Activated CD4-positive, alpha-beta T cell treated with anti-CD3 and anti-CD28 coated beads, Interleukin-2, amount 50 U/mL, for 1 hour (primary cell): ENCODE measurements at places on chromosomes 11 and 22.

DNA sequence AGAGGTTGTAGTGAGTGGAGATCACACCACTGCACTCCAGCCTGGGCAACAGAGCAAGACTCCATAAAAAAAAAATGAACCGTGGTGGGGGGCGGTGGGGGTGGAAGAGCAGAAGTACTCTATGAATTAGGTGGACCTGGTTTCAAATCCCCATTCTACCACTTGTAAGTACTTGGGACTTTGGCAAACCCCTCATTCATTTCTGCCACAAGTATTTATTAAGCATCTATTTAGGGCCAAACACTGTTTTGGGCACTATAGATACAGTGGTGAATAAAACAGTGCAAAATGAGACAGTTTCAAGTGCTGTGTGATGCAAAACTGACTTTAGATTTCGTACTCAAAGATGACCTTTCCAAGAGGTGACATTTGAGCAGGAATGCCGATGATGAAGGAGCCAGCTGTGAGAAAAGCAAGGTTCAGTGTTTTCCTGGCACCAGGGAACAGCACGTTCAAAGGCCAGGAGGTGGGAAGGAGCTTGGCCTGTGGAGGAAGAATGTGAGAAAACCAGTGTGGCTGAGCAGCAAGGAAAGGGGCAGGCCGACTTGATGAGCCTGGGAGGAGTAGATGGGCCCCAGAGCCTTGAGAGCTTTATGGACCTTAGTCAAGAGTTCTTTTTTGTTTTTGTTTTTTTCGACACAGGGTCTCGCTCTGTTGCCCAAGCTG, 1.4 kb upstream of the TMEM134 start:
- DNase-seq = no peak

DNA sequence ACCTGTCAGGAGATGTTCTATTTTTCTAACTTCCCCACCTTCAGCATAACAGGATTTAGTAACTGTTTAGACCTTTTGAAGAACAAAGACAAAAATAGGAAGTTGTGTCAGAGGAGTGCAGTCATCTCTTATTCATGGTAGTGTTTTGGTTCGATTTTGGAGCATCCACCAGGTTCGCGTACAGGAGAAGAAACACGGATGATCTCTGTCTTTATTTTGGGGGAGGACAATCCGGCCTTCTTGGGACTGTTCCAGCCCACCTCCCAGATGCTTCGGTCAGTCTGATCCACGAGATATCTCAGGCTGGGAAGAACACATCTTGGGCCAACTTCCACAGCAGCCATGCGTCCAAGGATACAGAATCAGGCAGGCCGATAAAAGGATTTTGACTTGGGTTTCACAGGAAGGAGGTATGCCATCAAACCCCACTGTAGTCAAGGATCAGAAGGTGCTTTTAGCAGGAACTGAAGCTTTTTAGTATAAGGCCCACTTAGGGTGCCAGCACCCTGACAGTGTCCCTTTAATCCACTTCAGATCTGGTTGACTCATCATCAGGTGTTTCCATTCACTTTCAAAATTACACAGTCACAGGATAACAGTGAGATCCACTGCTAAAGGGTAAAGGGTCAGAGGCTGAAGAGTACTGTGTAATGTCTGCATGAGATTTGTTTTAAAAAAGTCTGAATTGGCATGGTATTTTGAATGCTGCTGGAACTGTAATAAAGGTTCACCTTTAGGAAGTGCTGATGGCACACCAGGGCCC, 16.5 kb downstream of the PATZ1 start:
- DNase-seq = no peak

- no peak for DNase-seq
Observed at GRCh38 chr11:77038825-77039326, 4.7 kb downstream of the B3GNT6 start.

- no peak for DNase-seq
Observed at GRCh38 chr11:118673361-118674081, 5.9 kb downstream of the TREH start.

- DNase-seq = peak; percentile 92
Observed at GRCh38 chr22:39528681-39529486, 3.7 kb downstream of the RPS19BP1 start.

GRCh38 chr11:7494086-7494745, 8.9 kb downstream of the OLFML1 start:
- DNase-seq = no peak

DNA sequence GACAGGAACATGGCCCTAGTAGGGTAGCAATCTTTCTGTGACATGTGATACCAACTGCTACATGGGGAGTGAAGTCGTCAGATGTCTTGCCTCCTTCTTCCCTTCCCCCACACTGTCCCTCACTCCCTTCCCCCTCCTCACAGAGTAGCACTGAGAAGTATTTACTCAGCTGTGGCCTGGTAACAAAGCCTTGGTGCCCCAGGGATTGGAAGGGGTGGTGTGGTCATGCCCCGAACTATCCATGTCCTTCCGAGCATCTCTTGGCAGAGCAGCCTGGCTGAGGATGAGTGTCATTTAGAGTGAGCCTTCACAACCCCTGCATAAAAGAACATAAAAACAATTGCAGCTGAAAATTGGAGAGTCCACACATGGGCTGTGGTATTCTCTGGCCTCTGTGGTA, 46.1 kb downstream of the ARFGAP2 start:
- DNase-seq = no peak

- DNase-seq = no peak
Observed at GRCh38 chr11:15471048-15471894, 356.5 kb downstream of the INSC start.

DNA sequence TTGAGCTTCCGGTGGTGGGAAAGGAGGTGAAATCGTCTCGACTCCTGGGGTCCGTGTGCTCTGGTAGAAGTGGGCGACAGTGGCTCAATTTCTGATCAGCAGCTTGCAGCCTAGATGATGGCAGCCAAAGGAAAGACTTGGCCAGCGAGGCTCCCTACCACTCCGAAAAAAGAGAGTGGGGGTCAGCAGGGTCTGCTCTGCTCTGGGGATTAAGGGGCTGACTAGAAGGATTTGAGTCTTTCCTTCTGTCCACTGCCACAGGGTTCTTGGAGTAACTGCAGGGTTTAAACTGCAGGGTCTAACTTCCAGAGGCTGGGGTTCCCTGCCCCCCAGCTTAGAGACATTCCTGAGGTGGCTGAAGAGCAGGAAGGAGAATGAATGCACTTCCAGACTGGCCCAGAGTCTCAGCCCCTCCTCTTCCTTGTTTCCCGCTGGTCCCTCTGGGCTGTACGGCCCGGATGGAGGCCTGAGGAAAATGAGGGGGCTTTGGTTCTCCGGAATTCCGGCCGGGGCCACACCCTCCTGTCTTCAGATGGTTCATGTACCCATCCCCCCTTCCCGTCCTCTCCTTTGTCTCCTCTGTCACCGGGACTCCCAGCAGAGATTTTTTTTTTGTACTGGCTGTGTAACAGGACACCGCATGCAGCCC, 907 bp downstream of the SERPINH1 start:
- no peak for DNase-seq

GRCh38 chr11:131671734-131672133, 301.3 kb downstream of the NTM start:
- no peak for DNase-seq
